Esophagus squamous epithelium (tissue), 5 donors: ENCODE measurements at places on chromosomes 4 and X. TPM values are rescaled to one million over a fixed set of nuclear protein-coding genes. Genes with fewer than 3 reads are reported as not detected.

GRCh38 chrX:40617566-40617965 lies 5.7 kb upstream of the MPC1L start:
- H3K4me1 ChIP-seq = no peaks in the 10 kb centered on the region
- no peak for DNase-seq
- no peaks in the 10 kb centered on the region for H3K27me3 ChIP-seq
- H3K4me3 ChIP-seq = no peak overlapping the region
- H3K36me3 ChIP-seq = no peaks in the 10 kb centered on the region

PLAC1 gene
- total RNA-seq = not detected

GRCh38 chrX:72003811-72004750 lies 93.4 kb downstream of the NHSL2 start:
- no peaks in the 10 kb centered on the region for H3K36me3 ChIP-seq
- no peaks in the 10 kb centered on the region for H3K4me1 ChIP-seq
- no peaks in the 10 kb centered on the region for H3K27me3 ChIP-seq
- H3K4me3 ChIP-seq = no peak overlapping the region
- no peak for DNase-seq

DNA sequence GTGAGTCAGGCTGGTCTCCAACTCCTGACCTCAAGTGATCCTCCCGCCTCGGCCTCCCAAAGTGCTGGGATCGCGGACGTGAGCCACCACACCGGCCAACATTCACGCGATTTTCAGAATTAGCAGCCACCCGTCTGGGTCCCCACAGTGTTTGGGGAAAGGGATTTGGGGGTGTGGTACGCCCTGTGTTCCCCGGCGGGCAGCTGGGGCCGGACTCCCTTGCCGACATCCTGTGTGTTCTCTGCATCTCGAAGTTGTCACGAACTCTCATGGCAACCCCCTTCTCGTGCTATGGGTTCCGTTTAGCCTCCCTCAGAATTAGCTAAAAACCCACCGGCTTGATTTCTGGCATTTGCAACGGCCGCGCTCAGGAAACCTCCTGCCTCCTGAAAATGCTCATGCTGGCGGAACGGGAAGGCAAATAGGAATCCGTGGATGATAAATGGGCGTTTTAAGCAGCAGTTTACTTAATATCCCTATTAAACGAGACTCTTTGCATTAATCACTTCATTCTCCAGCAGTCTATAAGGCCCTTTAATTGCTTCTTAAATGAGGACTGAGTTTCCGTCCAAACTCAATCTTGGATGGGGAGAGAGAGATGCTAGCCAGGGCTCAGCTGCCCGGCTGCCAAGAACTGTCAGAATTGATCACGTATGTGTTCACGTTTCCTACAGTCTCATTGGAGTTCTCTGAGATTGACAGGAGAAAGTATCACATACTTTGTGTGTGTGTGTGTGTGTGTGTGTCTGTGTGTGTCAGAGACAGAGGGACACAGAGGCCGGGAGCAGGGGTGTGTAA lies 78.9 kb upstream of the PPP2R3B start:
- no peaks in the 10 kb centered on the region for H3K4me1 ChIP-seq
- no peak overlapping the region for H3K27ac ChIP-seq
- H3K36me3 ChIP-seq = no peaks in the 10 kb centered on the region
- DNase-seq = no peak

GRCh38 chr4:5045097-5045496 lies 6.2 kb upstream of the STK32B start:
- no peaks in the 10 kb centered on the region for H3K4me1 ChIP-seq
- no peaks in the 10 kb centered on the region for H3K27me3 ChIP-seq
- no peak overlapping the region for H3K4me3 ChIP-seq
- DNase-seq = no peak
- no peaks in the 10 kb centered on the region for H3K36me3 ChIP-seq

USP17L11 gene
- not detected for total RNA-seq

GRCh38 chr4:140096483-140096861 lies 57.5 kb downstream of the MAML3 start:
- H3K4me3 ChIP-seq = no peak overlapping the region
- no peaks in the 10 kb centered on the region for H3K36me3 ChIP-seq
- H3K27ac ChIP-seq = peak overlapping the region; percentile 83
- peaks cover 90% of the 10 kb centered on the region for H3K4me1 ChIP-seq

- DNase-seq = no peak
- H3K27ac ChIP-seq = no peak overlapping the region
- no peak overlapping the region for H3K4me3 ChIP-seq
- H3K36me3 ChIP-seq = no peaks in the 10 kb centered on the region
Observed at GRCh38 chr4:170305627-170306026, 215.9 kb upstream of the AADAT start.

TCEAL6 gene
- total RNA-seq = not detected

TRIM60 gene
- not detected for total RNA-seq
